NCI-H2081 treated with DMSO at 0.1 percent for 48 hours (cell line): ENCODE measurements at places on chromosomes 7 and 10.

- no peak for DNase-seq
Measured at GRCh38 chr7:125599387-125599786, 669.8 kb upstream of the POT1 start.

DNA sequence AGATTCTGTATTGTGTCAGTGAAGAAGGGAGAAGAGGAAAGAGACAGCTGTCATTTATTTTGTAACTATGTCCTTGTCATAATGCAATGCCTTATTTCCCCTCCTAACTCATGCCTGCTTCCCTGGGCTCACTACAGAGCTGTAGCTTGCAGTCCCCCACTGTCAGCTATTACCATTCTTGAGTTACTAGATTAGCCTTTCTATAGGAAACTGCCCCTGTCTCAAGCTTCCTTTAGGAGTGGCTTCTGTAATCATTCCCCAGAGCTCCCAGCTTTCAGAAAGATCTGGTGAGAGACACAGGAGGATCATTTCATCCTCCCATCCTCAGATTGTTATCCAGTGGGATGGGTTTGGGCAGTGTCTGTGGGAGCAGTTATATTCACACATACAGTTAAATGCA, 32.4 kb upstream of the SMKR1 start:
- no peak for DNase-seq

GRCh38 chr7:107725138-107725740, 18.7 kb upstream of the CBLL1 start:
- DNase-seq: peak; percentile 46

DNA sequence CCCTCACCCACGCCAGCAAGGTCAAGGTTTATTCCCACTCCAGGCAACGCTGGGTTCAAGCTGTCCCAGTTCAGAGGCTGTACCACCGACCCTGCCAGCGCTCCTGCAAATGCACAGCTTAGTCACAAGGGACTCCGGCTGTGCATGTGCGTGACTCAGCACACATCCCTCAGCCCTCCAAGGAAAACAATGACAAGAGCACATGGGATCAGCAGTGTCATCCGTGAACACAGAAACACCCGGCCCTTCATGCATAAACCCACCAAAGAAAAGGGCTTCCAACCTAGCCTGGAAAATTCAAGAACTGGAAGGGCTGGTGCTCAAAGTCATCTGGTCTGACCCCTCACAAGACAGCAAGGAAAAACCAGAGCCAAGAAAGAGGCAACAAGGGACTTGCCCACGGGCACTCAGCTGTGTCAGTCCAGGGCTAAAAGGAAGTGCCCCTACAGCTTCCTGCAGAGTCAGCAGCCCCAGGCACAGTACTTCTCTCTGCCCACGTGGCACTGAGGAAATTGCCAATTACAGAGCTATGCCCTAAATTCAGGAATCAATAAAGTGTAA, 106.1 kb downstream of the KCNMA1 start:
- DNase-seq: no peak

DNA sequence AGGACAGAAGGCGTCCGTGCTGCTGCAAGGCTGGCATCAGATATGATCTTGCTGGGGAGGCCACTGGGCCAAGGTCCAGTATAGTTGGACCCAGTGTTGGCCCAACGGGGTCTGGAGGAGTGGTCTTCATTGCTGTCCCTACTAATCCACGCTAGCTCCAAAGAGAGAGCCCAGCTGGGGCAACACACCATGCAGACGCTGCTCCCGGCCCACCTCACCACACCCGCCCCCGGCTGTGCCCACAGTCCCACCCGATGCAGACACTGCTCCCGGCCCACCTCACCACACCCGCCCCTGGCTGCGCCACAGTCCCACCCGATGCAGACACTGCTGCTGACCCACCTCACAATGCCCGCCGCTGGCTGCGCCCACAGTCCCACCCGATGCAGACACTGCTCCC, 121.5 kb downstream of the VIPR2 start:
- no peak for DNase-seq

- no peak for DNase-seq
Measured at GRCh38 chr7:24378871-24379616, 95.1 kb downstream of the NPY start.

DNA sequence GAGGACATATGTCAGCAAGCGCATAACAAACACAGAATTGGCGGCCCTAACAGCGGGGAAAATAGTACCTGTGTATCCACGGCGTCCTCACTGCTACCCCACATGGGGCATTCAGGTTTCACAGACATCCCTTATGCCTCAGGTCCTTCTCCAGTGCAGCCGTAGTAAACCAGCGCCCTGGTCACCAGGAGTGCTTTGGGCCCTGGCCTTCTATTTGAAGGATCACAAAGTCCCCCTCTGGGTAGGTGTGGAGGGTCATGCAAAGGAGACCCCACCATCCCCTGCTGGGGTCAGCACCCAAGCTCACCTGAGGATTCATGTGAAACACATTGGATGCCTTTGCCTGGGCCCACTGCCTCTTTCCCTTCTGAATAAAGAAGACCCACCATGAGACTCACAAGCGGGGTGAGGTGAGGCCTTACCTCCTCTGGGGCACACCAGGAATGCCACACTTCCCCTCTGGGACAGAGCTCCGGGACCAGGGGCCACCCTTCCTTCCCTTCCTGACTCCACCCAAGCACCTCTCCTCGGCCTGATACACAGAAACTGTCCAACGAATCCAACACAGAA, 18.8 kb downstream of the CLRN3 start:
- no peak for DNase-seq
